ENCODE measurements at places on chromosomes 4 and X.

GRCh38 chrX:110172215-110172614 is 145.7 kb downstream of the AMMECR1 start:
- peak; percentile 53 for DNase-seq

DNA sequence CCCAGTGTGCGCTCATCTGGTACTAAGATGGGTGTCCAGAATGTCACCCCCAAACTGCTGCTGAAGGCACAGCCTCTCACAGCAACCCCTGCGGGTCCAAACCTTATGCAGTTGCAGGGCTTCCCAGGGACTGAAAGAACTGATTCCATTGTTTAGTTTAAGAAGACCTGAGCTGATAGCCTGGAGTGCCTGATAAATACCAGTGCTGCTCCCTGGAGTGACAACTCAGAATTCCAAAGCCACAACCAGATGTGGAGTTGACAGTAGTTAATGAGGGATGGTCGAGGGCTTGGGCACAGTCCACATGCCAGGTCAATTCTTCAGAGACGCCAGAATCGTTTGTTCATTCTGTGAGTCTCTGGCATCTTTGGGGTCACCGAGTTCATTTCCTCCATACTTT is 71.2 kb downstream of the LNX1 start:
- DNase-seq = no peak

DNA sequence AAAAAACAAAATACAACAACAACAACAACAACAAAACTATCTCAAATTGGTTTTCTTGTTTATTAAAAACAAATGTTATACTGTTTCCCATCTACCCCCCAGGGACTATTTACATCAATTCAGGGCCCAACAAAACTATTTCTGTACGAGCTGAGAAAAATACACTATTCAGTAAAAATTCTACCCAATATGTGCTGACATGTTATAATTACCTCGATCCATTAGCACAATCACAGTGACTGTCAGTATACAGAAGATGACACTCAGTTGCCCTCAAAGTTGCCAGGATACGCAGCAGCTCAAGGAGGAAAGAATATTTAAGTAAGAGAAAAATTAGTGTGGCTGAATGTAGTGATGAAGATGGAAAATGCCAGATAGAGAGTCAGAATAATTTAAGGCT is 150.1 kb downstream of the COX18 start:
- no peak for DNase-seq

GRCh38 chrX:100979881-100980607 is 10.5 kb downstream of the ARL13A start:
- DNase-seq = no peak

GRCh38 chr4:71254451-71255012 is 84.3 kb upstream of the SLC4A4 start:
- DNase-seq = no peak

GRCh38 chr4:16139066-16139945 is 55.5 kb upstream of the PROM1 start:
- DNase-seq = no peak

- no peak for DNase-seq
Observed at GRCh38 chr4:142365391-142365790, 480.7 kb downstream of the INPP4B start.

DNA sequence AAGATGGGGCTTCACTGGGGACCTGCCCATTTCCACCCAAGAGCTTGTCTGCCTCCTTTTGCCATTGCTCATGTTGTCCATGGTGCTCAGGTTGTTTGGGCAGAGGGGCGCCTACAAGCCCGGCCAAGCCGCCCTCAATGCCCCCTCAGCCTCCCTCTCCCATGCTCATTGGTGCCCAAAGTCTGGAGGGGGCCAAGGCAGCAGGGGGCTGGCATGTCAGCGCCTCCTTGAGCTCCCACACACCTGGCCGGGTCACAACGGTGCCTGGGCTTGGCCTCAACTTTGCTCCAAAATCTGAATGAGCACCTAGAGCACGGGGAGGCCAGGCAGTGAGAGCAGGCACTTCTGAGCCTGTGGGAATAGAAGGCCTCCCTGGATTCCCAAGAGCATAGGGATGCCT is 1598.8 kb downstream of the PCDH7 start:
- no peak for DNase-seq

GRCh38 chr4:156659983-156660382 is 311.6 kb downstream of the PDGFC start:
- no peak for DNase-seq

- DNase-seq = no peak
Observed at GRCh38 chr4:185771711-185772390, 40.1 kb downstream of the SORBS2 start.

DNA sequence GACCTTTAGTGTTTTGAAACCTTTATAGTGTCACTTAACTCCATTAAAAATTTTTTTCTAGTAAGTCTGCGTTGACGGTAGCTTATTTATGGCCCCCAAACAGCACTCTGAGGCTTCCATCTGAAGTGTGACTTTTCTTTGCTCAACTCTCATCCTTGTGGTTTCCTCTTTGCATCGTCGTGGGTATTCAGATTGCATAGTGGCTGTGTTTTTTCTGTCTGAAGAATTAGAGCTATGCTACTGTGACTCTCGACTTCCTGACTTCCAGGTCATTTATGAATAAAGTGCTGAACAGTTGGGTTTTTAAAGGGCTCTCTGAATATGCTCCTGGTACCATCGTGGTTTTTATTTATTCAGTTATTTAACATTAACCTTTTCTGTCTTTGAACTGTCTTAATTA is 44.9 kb downstream of the JADE1 start:
- DNase-seq = peak; percentile 53

DNA sequence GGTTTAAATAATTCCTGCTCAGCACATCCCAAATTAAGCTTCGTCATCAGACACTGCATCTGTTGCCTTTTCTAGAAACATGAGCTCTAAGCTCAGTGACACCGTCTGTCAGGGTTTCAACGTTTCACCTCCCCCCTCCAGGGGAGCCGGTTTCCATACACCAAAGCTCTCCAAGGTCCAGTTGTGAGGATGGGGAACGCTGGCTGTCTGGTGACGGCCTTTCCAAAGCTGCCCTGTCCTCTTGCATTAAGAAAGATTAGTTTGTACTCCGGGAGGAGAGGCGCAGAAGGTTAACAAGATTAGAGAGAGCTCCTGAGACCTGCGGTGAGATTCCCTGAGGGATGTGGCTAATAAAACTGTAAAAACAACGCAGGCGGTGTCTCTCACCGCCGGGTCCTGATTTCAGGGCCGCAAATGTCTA is 43.2 kb downstream of the ASMT start:
- peak; percentile 21 for DNase-seq

GRCh38 chr4:157004279-157005161 is 32.9 kb upstream of the PDGFC start:
- no peak for DNase-seq

GRCh38 chrX:75337525-75337924 is 63.6 kb downstream of the UPRT start:
- DNase-seq = no peak

GRCh38 chr4:35228313-35228712 is 1016.0 kb downstream of the ARAP2 start:
- no peak for DNase-seq

DNA sequence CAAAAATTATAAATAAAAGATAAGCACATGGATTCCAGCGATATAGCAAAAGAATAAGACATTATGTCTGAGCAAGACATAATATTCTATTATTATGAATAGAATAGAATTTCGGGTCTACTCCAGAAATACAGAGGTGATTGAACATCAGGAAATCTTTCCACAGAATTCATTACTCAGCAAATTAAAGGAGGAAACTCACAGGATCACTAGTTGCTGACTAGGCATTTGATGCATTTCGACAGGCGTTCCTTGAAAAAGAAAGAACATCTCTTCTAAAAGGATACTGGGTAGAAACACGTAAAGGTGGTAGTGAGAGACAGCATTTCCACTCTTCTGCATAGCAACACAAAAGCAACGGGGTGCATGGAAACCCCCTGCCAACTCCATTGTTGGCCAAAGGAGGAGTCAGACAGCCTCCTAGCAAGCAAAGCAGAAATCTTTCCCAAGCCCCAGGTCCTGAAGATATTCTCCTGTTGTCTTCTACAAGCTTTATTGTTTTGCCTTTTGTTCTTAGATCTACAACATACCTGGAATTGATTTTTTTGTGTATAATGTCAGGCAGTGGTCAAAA is 14.3 kb upstream of the PDZD4 start:
- no peak for DNase-seq

DNA sequence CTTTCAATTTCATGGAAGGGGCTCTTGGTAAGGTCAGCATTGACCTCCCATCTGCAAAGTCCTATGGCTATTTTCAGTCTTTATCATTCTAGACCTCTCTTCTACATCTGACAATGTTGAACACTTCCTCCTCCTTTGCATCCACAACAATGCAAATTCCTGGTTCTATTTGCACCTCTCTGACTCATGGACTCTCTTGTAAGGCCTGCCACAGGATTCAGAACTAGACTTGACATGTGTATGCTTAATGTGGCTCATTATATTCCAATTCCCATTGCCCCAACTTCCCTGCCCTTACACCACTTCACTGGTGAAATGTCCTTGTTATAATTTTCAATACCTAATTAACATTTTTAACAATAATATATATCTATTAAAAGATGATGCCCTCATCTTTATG is 314.3 kb upstream of the FGF13 start:
- DNase-seq = no peak

DNA sequence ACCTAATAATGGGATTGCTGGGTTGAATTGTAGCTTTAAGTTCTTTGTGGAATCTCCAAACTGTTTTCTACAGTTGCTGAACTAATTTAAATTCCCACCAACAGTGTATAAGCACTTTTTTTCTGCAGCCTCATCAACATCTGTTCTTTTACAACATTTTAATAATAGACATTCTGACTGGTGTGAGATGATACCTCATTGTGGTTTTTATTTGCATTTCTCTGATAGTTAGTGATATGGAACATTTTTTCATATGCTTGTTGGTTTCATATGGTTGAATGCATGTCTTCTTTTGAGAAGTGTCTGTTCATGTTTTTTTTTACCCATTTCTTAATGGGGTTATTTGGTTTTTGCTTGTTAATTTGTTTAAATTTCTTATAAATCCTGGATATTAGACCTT is 1718.9 kb downstream of the C4orf33 start:
- no peak for DNase-seq

DNA sequence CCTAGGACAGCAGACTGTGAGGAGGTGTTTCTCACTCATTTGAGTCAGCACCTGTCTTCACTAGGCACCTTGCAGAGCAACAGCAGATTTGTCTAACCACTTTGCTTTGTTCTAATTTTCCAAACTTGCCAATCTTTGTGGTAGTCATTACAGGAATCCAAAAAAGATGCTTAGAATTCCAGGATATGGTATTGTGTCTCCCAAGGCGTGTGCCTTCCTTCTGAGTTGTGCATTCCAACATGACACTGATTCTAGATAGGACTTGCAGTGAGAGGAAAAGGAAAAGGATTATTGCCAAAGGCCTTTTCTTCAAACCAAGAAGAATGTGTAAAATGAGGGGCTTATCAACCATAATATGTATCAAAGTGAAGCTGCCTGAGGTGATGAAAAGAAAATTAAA is 126.2 kb downstream of the MAPK10 start:
- no peak for DNase-seq

DNA sequence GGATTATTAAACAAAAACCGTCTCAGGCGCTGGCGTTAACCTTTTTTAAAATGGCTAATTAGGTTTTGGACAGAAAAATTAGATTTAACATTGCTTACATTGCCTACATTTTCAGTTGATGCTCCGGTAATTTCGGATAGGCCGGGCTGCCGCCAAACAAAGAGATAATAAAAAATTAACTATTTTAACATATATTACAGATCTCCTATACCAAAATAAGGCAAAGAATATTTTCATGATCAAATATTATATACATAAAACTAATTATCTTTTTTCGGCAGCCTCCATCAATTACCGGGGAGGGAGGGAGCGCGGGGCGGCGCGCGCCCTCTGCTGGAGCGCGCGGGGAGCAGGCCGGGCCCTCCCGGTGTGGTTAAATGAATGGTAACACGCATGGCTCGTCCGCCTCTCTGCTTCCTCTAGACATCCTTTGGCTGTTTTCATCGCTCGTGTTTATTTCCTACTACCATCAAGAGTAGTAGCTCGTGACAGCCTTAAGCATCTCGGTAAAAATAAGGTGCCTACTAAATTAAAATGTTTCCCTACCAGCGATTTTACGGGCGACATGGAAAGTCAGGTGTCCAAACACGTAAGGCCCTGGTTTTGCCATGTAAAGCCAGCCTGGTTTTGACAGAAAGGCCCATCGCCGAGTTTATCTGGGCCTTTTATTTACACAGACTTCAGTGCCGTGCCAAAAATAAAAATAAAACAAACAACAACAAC is 52.4 kb upstream of the TMEM33 start:
- peak; percentile 55 for DNase-seq

GRCh38 chrX:154476821-154477220 is 2.3 kb downstream of the LAGE3 start:
- no peak for DNase-seq

- no peak for DNase-seq
Observed at GRCh38 chr4:76192236-76192635, 21.4 kb downstream of the SCARB2 start.

DNA sequence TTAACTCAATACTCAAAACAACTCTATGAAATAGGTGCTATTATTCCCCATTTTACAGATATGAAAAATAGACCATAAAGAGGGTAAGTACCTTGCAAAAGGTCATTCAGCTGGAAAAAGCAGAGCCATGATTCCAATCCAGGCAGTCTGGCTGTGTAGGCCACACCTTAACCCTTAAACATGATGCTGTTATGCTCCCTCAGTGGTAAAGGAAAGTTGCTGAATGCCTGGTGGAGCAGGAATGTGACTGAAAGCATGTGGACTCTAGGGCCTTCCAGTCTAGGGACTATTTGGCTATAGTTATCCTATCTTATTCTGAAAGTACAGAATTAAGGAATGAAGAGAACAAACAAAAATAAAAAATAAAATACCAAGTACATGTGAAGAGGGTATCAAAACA is 19.6 kb downstream of the RP2 start:
- no peak for DNase-seq

- DNase-seq = no peak
Observed at GRCh38 chr4:183424109-183424744, 20.2 kb upstream of the CDKN2AIP start.

- no peak for DNase-seq
Observed at GRCh38 chr4:48223633-48224295, 45.9 kb downstream of the TEC start.

- DNase-seq = no peak
Observed at GRCh38 chr4:17166954-17167353, 268.5 kb upstream of the LDB2 start.

GRCh38 chr4:16887887-16888286 is 10.6 kb downstream of the LDB2 start:
- DNase-seq = no peak

GRCh38 chr4:186445040-186445439 is 110.3 kb downstream of the MTNR1A start:
- DNase-seq = no peak

- no peak for DNase-seq
Observed at GRCh38 chr4:82287720-82288119, 86.1 kb downstream of the HNRNPD start.

- no peak for DNase-seq
Observed at GRCh38 chrX:17546356-17546755, 171.4 kb downstream of the NHS start.

GRCh38 chr4:63393544-63393943 is 1015.7 kb downstream of the TECRL start:
- no peak for DNase-seq

Data from CD4-positive, alpha-beta T cell treated with Interferon alpha-2 for 1 hour (primary cell).